ENCODE measurements at places on chromosomes 3 and 15.

DNA sequence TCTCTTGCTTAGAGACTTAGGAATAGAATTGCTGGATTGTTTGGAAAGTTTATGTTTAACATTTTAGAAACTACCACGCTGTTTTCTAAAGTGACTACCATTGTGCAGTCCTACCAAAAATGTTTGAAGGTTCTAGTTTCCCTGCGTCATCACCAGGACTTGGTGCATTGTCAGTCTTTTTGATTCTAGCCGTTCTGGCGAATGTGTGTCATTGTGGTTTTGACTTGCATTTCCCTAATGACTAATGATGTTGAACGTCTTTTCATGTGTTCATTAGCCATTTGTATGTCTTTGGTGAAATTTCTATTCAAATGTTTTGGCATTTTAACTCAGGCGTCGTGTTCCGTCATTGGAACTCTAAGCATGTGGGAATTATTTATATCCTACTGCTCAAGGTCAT, 58.0 kb downstream of the CHD2 start:
- DNase-seq: no peak

- DNase-seq: no peak
Observed at GRCh38 chr3:177886501-177886900, 649.7 kb upstream of the KCNMB2 start.

DNA sequence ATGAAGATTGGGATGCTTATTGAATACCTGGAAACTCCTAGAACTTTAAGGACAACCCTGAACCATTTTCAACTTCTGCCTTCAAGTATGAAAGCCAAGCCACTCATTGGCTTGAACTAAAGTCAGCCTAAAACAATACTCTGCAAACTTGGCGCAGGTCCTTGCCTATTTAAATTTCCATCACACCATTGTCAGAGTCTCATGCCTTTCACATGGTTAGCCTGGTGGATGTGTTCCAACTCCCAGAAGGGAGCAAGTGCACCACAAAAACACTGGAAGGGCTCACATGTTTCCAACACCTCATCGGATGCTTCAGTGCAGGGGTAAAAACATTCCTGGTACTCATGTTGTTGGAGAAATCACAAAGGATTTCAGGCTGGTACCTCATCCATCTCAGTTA, 511.6 kb upstream of the MDFIC2 start:
- DNase-seq: no peak

DNA sequence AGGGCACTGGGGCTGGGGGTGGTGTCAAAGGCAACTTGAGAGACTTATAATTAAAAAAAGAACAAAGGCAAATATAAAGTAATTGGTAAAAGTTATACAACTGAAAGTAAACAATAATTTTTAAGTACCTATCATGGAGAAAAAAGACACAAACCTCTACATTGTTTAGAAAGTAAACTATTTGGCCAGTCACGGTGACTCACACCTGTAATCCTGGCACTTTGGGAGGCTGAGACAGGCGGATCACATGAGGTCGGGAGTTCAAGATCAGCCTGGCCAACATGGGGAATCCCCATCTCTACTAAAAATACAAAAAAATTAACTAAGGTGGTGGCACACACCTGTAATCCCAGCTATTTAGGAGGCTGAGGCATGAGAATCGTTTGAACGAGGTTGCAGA, 25.8 kb downstream of the RPSA start:
- DNase-seq: no peak

DNA sequence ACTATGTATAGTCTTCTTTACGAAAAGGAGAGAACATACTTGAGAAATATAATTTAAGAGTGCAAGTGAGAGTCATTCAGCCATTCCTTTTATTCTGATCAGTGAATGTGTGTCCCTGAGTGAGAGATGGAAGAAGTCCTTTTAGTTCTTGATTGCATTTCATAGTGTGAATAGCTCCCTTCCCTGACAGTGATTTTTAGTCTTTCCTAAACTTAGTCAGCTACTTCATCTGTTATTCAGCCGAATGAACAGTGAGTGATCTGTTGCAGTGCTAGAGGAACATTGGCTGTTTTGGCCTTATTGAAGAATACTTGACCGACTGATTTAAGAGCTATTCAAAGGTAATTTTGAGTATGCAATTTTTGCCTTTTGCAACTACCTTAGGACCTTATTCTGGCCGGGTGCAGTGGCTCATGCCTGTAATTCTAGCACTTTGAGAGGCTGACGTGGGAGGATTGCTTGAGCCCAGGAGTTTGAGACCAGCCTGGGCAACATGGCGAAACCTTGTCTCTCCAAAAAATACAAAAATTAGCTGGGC, 45.5 kb downstream of the UBE2E2 start:
- DNase-seq: no peak

GRCh38 chr15:79872358-79873017, 24.3 kb downstream of the MTHFS start:
- no peak for DNase-seq
